ENCODE measurements at places on chromosomes 16 and 17.
A peak's percentile ranks its signal among the peaks of the same experiment; 100 is the strongest.

DNA sequence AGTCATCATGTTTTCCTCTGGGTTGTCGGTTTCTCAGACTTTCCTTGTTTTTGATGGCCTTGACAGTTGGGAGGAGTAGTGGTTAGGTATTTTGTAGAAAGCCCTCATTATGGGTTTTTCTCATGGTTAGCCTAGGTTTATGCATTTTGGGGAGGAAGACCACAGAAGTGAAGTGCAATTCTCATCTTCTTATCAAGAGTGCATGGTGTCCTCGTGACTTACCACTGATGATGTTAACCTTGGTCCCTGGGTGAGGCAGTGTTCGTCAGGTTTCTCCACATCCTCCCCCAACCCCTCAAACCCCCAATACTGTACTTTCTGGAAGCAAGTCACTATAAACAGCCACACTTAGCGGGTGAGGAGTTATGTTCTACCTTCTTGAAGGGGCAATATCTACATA lies 42.3 kb downstream of the BPTF start:
- DNase-seq, result no peak

- DNase-seq, result no peak
These were observed 15.1 kb upstream of the BAIAP2 start for GRCh38 chr17:81019563-81020442.

GRCh38 chr16:16017812-16018211 lies 68.4 kb downstream of the ABCC1 start:
- DNase-seq, result no peak

DNA sequence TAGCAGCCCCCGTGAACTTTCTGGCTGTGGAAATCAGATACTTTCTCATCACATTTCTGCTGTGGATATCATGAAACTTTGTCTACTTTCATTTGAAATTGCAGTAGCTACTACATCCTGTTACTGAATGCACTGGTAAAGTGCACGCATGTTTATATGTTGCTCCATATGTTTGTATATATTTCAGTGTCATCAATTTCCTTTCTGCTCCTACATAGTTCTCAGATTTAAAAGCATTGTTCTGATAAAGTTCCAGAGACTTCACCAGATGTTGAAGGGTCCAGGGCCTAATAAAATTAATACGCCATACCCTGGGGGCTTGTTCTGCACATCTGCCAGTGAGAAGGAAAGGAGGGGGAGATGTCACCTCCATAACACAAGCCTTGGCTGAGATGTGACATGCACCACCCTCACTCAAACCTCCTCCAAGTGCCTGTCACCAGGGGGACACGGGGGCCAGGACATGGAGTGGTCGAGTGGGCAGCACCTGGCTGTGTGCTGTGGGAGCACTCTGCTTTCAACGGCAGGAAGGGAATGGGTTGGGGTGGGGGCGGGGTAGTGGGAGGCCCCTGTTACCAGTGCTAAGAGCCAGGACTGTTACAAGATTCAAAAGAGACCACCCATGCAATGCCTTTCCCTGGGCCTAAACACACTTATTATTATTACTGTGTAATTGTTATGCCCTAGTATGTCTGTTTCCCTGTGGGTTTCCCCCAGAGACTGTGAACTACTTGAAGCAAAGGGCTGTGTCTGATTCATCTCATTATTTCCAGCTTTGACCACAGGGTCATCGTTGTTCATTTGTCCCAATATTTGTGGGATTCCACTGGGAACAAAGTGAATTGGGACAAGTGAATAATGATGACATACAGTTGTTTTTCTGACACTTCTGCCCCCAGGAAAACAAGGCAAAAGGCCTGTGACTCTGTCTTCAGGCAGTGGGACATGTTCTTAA lies 193.4 kb downstream of the FOXL1 start:
- DNase-seq, result no peak

DNA sequence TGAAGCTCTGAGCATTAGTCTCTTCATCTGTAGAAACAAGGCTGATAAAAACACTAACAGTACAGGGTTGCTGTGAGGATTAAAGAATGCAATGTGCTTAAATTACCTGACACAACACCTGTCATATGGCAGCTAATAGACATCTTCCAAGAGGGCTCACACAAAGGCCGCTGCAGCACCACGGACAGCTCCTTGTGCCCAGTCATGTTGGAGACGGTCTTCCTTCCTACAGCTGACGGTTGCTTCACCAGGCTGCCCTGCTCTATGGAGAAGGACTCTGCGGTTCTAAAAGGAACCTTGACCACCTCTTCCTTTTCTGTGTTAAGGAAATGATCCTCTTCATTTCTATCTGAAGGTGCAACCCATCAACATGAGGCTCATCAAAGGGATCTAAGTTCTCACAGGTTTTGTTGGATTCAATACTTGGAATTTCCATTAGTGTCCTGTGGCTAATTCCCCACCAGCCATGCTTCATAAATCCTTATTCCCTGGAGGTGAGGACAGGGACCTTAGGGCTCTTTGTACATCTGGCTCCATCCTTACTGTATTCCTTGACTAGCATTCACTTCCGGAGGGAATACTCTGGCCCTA lies 138.9 kb upstream of the CES5A start:
- peak; percentile 16 for DNase-seq

GRCh38 chr17:77303620-77304019 lies 162.9 kb downstream of the SEC14L1 start:
- no peak for DNase-seq

DNA sequence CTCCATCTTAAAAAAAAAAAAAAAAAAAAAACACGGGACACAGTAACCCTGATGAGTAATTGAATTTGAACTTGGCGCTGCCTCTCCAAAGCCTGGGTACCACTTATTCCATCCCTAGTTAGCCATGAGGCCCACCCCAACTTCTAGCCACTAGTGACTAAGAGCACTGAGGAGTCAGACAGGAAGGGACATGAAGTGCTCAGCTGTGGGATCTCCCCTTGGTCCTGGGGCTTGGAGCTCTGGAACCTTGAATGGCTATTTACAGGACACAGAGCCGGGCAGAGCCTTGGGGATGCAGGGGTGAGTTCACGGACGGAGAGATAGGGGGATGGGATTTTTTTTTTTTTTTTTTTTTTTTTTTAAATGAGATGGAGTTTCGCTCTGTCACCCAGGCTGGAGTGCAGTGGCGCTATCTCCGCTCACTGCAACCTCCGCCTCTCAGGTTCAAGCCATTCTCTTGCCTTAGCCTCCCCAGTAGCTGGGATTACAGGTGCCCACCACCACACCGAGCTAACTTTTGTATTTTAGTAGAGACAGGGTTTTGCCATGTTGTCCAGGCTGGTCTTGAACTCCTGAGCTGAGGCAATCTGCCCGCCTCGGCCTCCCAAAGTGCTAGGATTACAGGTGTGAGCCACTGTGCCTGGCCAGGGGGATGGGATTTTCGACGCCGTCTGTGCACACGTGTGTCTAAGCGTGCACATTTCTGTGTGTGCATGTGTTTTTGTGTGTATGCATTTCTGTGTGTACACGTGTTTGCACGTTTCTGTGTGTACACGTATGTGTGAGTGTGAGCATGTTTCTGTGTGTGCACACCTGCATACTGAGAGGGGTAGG lies 20.4 kb upstream of the CIBAR2 start:
- no peak for DNase-seq

GRCh38 chr17:60224064-60224463 lies 74.3 kb downstream of the CA4 start:
- DNase-seq, result no peak

DNA sequence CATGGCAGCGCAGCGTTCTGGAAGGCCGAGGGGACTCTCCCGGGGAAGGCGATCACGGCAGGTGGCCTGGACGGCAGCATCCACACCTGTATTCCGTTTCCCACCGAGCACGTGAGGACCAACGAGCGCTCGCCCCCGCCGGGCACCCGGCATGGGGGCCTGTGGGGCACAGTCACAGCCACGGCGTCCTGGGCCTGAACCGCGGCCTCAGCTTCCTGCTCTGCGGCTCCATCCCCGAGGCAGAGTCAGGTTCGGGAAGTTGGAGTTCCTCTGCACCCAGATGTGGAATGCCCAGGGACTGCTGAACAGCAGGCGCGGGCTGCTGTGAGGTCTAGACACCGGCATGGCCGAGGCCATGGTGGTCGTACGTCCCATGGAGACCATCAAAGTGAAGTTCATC lies 1713.9 kb downstream of the TP53TG3F start:
- no peak for DNase-seq

Data from Caki2 (cell line).